AG10803 (cell line): ENCODE measurements at places on chromosomes 11 and 22.

DNA sequence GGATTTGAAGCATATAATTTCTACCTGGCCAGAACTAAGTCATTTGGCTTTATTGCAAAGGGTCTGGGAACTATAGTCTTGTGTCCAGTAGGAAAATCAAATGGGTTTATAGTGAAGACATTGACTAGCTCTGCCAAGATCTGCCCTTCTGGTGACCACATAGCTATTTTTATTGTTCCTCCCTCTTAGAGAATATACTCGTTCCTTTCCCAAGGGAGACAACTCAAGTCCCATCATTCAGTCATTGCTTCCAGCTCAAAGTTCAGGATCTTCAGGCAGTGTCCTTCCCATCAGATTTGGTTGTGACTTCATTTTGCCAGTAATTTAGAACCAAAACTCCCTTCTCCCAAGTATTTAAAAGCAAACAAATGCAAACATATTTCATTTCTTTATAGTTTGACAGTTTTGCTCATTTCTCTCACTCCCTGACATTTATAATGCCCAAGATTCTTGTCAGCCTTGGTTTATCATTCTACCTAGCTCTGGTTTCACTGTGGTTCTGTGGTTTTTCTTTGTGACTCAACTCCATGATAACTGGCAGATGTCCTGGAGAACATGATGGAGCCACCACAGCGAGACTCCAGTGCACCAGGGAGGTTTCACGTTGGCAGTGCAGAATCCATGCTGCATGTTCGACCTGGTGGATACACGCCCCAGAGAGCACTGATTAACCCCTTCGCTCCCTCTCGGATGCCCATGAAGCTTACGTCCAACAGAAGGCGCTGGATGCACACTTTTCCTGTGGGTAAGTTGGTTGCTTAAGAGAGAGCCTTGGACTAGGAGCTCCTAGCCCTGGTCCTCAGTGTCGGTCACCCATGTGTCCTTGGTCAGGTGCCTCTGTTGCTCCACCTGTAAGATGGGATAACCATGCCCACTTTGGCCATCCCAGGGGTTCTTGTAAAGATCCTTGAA, 64.9 kb downstream of the DEPDC5 start:
- DNase-seq, result peak; percentile 55

DNA sequence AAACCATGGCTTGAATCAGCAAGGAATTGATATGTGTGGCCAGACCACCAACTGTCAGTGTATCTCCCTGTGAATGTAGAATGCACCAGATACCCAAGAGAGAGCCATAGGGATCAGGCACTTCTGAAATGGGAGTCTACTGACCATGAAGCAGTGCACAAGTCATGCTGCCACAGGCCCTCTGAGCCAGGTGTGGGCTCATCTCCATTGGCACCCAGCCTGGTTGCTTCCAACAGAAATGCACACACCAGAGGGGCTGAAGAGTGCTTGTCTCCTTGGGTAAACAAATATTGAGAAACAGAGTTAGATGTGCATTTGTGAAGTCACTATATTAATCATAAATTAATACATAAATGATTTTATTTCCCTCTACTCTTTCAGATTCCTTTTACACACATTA, 28.4 kb upstream of the PANX1 start:
- DNase-seq, result no peak

GRCh38 chr11:64675450-64676260, 47.3 kb downstream of the NRXN2 start:
- DNase-seq, result peak; percentile 91

GRCh38 chr11:47071791-47072261, 104.9 kb downstream of the ARFGAP2 start:
- peak; percentile 5 for DNase-seq

DNA sequence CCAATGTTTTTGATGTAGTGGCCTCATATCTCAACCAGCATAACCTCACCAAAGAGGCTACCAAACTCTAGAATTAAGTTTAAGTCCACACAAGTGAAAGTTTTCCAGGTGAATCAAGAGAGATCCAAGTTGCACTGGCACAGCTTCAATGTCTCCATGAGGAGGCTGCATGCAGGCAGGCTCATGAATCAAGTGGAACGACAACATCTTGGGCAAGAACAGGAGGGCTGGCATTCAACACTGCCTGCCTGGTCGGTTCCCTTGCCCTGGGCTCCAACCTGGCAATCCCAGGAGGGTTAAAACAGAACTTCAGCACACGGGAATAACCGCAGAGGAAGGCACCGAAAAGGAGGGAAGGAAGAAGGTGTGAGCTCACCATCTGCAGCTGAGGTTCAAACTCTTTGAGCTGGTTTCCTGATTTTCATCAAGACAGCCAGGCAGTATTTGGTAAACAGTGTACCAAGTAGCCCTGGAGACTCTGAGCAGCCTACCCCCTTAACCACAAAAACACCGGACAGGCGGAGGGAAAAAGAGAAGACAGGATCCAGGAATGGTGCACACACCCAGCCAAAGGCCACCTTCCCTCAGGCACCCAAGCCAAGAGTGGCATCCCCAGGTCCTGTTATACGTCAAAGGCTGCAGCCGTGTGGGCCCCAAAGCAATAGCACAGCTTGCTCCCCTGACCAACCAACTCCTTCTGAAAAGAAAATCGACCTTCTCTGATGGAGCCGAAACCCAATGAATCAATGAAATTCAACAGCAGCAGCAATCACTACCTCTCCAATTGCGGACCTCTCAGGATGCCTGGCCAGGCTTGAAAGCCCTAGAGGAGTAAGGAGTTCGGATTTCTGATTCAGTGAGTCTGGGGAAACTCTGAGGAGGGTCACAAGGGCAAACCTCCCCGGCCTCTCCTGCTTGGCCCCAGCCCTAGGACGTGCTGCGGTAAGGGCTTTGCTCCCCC, 1.3 kb downstream of the PACSIN2 start:
- DNase-seq, result peak; percentile 56

DNA sequence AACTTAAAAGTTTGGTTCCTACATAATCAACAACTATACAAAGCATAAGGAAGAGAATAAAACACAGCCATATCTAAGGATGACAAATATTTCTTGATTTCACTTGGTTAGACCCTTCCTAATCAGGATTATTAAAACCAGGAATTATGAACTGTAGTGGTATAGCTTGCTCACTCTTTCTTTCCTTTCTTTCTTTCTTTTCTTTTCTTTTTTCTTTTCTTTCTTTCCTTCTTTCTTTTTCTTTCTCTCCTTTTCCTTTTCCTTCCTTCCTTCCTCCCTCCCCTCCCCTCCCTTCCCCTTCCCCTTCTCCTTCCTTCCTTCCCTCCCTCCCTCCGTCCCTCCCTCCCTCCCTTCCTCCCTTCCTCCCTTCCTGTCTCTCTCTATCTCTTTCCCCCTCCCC, 78.0 kb downstream of the HORMAD2 start:
- DNase-seq, result no peak

DNA sequence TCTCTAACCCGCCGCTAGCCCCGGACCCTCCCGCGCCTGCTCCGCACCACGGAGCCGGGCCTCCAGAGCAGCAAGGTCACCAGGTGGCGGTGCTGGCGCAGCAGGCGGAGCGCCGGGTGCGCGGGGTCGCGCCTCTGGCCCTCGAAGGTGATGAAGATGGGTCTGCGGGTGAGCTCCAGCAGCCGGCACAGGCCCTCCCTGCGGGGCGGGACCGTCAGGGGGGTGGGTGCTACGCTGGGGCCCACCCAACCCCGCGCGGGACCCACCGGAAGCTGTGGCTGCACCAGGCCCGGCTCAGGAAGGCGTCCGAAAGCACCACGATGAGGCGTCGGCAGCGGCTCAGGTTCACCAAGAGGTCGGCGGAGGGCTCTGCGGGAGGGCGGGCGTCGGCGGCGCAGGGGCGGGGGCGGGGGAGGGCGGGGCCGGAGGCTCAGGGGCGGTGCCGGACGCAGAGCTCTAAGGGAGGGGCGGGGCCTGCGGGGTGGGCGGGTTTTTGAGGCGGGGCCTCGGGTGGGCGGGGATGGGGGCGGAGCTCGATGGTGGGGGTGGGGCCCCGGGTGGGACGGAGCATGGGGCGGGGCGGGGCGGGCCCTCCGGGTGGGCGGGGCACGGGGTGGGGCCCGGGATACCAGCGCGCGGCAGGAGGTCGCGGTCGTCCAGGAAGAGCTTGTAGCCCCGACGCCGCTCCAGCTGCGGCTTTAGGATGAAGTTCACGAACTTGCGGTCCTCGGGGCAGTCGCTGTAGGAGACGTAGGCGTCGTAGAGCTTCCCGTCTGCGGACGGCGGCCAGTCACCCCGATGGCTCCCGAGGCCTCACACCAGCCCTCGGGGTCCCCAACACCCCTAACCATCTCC, 7.8 kb downstream of the SIGIRR start:
- peak; percentile 75 for DNase-seq

DNA sequence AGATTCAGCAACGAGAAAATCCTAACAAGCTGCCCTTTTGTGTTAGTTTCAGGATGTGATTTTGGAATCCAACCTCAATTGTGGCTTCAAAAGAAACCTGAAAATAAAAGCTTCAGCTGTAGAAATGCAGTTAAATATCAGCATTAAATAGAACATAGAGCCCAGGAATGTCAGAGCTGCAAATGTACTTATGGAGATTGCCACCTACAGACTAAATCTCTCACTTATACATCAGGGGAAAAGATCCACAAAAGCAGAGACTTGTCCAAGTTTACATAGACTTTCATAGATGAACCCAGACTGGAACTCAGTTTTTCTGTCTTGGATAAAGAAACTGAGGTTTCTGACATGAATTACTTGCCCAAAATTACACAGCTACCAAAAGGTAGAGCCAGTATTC, 446.6 kb downstream of the DLG2 start:
- DNase-seq, result no peak

DNA sequence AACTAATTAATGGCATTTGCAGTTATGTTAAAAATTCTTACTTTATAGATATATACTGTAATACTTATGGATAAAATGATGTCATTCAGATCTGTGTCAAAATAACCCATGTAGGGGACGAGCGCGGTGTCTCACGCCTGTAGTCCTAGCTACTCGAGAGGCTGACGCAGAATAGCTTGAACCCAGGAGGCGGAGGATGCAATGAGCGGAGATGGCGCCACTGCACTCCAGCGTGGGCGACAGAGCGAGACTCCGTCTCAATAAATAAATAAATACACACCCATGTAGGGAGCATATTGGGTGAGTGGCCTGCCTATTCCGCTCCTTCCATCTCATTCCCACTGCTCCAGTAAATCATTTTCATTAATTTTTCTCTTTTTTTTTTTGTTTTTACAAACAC, 7.1 kb downstream of the SNU13 start:
- no peak for DNase-seq

DNA sequence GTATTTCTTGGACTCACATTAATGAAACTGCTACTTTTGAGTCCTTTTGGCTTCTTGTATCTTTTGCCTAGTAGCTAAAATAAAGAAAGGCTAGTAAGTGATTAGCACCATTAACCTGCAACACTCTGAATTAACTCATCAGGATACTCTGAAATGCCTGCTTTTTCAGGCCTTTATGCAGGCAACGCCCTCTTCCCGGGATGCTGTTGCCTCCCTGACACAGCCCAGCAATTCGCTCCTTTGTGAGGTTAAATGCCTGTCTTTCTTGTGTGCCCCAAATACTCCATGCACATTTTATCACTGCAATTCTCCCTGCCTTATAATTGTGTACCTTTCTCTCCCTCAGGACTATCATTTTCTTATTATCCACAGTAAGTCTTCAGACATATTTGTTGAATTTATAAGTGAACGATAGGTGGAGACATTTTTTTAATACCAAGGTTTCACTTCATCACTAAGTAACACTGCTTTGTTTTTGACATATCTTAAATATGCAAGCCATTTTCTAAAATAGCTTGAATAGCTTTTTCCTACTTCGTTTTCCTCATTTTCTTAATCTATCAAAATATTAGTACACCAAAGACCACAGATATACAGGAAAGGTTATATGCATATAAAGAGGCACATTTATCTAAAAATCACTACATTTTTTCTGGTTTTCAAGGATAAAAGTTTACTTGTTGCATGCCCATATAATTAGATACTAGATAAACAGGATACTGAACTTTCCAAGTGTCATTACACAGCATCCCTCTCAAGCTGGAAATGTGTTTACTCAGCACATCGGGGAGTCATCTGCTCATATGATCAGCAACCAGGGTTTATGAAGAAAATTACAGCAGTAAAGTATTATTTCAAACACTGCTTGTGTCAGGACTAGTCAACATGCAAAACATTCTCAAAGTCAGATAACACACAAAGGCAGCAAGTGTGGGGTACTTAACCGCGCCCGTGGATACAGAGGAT, 48.5 kb upstream of the DDI1 start:
- DNase-seq, result no peak

- no peak for DNase-seq
Measured at GRCh38 chr22:38951734-38952133, 5.7 kb upstream of the APOBEC3A start.

DNA sequence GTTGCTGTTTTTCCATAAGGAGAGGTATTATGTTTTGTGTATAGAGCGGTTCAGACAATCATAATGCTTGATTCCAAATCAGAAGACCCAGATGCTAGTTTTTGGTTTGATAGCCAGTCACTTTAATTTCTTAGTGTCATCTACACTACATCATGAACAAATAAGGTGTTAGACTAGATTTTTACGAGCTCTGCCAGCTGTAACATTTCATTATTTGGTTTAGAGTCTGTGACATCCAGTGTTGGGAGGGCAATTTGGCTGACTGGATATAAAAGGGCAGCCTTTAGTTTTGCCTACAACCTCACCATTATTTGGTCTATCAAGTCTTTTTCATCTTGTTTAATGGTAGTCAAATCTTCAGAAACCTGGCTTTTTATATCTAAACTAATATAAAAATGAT, 30.2 kb upstream of the FBXO3 start:
- DNase-seq, result no peak

DNA sequence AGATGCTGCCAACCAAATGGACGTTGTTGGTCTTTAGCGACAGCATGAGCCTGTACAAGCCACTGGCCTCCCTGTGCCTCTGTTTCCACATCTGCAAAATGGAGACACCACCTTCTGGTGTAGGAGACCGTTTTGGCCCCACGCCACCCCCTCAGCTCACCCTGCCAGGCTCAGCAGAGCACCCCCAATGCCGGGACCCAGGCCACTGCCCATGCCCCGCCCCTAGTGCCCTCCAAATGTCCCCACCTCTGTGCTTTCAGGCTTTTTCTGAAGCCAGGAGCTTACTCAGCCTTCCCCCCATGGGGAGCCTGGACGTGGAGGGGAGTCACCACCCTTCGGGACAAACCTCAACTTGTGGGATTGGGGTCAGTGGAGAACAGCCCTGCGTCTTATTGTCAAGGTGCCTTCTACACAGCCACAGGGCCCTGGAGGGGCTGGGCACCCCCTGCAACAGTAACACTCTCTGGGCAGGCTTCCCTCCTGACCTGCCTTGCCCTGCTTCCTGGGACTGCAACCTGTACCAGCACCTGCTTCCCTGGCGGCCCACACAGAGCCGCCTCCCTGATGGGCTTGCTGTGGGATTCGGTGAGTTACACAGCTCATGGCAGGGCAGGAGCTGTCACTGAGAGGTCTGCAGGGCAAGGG, 24.6 kb upstream of the RTL6 start:
- DNase-seq, result no peak

GRCh38 chr11:7687386-7687785, 14.1 kb upstream of the CYB5R2 start:
- no peak for DNase-seq

DNA sequence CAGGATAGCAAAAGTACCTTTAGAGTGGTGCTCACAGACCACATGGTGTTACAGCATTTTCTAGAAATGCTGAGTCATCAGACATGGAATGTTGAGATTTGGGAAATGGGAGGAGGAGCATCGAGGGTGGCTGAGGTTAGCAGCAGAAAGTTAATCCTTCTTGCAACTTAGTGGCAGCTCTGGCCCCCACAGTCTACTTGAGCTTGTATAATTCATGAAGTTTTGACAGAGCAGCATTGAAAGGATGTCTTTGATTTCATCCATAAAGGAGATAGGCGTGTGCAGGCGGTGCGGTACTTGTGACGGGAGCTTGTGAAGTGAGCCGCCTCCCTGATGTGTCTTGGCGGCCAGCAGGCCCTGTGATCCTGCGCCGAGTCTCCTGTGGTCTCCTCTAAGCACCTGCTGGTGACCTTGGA, 330.5 kb downstream of the TBC1D22A start:
- peak; percentile 75 for DNase-seq
